ENCODE measurements at places on chromosomes 7 and 10. TPM values are rescaled to one million over a fixed set of nuclear protein-coding genes. Genes with fewer than 3 reads are reported as not detected.

The CCT6A gene
- total RNA-seq: 96.9 TPM

The ANKRD61 gene
- not detected for total RNA-seq

The LRIT1 gene
- total RNA-seq: not detected

The C7orf57 gene
- total RNA-seq: not detected

The ASZ1 gene
- not detected for total RNA-seq

The CPA4 gene
- total RNA-seq: not detected

The PLCE1 gene
- 28.3 TPM for total RNA-seq

The TRIM50 gene
- total RNA-seq: 1.5 TPM

The BAIAP2L1 gene
- total RNA-seq: 1.4 TPM

The MRPL32 gene
- 38.3 TPM for total RNA-seq

The INA gene
- not detected for total RNA-seq

The C10orf53 gene
- total RNA-seq: not detected

The DLG5 gene
- 36.4 TPM for total RNA-seq

The SORCS3 gene
- not detected for total RNA-seq

The USP54 gene
- 45.1 TPM for total RNA-seq

The CNPY1 gene
- not detected for total RNA-seq
